Thymus (tissue), 14 donors: ENCODE measurements at places on chromosomes 6 and 20.

GRCh38 chr6:34195726-34196115 lies 41.0 kb upstream of the HMGA1 start:
- no peak for DNase-seq

DNA sequence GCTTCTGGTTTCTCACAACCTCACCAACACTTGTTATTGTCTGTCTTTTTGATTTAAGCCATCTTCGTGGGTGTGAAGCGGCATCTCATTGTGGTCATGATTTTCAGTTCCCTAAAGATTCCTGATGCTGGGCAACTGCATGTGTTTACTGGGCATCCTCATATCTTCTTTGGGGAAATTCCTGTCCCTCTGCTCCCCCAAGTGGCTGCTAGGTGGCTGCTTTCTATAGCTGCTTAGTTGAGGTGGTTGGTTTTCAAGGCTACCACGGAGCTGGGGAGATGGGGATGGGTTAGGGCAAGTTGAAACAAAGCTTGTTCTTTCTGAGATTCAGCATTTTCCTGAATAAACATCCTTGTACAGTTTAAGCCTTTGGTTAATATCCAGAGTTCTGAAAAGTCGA lies 403.9 kb upstream of the SULF2 start:
- peak; percentile 6 for DNase-seq

GRCh38 chr6:15410752-15411151 lies 164.9 kb downstream of the JARID2 start:
- no peak for DNase-seq

- no peak for DNase-seq
Measured at GRCh38 chr6:118981884-118982574, 47.1 kb upstream of the MCM9 start.

DNA sequence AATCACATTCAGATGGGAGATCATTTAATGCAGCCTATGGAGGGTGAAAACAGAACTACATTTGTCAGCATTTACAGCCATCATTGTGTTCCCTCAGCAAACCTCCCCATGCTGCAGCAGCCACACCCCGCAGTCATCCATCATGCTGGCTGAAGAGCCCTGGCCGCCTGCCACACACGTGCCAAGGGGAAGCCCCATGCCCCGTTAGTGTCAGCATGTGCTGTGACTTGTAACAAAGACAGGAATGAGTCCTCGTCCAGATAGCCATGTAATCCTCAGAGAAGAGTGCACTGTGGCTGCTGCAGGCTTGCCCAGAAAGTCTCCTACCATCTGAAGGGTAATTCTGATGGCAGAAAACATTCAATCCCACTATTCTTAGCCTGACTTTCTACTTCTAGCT lies 1097.8 kb downstream of the KIF16B start:
- no peak for DNase-seq

- no peak for DNase-seq
Measured at GRCh38 chr6:16007146-16007545, 121.7 kb upstream of the MYLIP start.

DNA sequence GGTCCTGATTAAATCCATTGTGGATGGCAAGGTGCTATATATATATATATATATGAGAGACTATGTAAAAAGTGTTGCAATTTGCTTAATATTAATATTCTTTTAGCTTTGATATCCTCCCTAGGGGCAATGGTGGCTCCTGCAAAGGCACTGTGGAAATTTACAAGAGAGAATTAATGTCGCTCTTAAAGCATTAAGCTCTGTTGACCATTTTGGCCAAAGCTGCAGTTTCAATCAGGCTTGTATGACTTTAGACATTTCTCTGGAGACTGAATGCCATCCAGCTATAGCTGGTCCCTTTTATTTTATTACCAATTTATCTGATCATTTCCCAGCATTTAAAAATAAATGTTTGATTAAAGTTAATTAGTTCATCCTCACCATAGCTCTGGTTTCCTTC lies 155.3 kb downstream of the JARID2 start:
- no peak for DNase-seq

- no peak for DNase-seq
Measured at GRCh38 chr20:53894707-53895384, 175.5 kb downstream of the BCAS1 start.

- no peak for DNase-seq
Measured at GRCh38 chr6:163409712-163410111, 4.8 kb upstream of the QKI start.

DNA sequence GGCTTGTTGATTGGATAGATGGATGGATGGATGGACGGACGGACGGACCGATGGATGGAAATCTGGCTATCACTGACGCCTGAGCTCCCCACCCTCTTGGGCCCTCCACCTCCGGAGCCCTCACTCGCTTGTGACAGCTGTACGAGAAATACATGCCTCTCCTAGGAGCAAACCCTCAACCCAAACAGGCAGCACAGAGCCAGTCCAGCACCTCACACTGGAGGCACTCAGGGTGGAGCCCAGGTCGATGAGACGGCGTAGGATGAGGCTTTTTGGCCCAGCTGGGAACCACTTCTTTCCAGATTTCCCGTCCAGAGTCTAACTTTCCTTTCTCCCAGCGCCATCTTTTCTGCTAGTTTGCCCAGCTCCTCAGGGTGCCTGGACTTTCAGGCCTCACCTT lies 2.7 kb upstream of the LY6G5C start:
- DNase-seq = no peak

DNA sequence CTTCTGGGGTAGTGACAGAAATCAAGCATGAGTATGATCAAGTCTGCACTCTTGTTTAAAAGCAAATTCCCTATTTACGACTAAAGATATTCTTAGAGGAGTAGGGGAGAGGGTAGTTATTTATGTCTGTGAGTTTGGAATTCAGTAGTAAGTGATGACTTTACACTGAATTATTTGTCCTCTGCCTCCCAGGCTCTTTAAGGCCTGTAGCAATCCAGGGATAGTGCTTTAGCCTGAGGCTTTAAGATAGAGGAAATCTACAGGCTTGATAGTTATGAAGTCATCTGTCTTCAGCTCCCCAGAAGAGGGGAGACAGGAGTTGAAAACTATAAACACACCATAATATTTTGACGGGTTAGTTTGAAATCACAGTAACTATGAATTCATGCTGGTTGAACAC lies 664.5 kb downstream of the EPM2A start:
- DNase-seq = no peak
